ENCODE measurements at places on chromosomes 4 and X. TPM values are rescaled to one million over a fixed set of nuclear protein-coding genes. Genes with fewer than 3 reads are reported as not detected.

DNA sequence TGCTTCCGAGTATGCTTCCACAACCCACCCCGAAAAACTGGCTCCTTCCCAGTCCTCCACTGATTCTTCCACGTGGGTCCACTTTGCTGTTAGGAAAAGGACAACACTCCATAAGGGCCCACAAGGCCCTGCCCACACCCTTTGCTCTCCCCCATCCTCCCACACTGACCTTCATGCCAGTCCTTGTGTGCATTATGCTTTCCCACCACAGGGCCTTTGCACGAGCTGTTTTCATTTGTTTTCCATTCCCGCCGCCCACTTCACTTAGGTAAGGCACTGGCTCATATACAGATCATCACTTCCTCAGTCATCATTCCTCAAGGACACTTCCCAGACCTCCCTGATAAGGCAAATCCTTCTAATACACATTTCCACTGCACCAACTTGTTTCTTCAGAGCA, 16.8 kb upstream of the SEL1L3 start:
- DNase-seq, result no peak

DNA sequence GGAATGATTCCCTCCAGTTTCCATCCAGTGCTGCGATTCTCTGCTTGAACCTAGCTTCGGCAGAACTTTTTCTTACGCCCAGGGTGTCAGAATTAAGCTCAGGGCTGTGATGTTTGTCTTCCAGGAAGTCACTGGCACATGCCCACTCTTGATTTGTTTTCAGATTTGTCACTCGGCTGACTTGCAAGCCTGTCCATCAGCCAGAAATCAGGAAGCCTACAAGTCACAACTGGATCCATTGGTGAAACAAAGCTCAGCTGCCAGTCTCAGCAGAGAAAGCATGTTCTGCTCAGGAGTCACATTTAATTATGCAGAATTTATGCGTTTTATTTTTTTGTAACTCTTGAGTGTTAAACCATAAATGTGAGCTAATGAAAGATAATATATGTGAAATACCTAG, 38.2 kb upstream of the PNPLA4 start:
- DNase-seq, result no peak

DNA sequence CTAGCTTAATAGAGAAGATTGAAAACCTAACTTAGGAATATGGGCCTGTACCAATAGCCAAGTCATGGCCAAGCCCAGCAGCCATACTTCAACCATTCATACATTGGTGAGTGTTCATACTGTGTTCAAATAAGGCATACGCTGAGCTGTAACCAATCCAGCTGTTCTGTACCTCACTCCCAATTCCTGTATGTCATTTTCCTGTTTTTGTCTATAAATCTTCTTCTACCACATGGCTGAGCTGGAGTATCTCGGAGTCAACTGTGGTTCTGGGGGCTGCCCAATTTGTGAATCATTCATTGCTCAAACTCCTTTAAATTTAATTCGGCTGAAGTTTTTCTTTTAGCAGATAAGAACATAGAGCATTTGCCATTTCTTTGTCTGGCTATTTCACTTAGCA, 195.3 kb upstream of the ANKRD50 start:
- peak; percentile 95 for DNase-seq

GRCh38 chr4:6693231-6694176, at the start of gene S100P:
Gene S100P (plus strand): TSS chr4:6693878. CDS start chr4:6693933, 55 bp downstream.
- no peak for DNase-seq

GRCh38 chr4:140876615-140877364, 120.6 kb upstream of the TBC1D9 start:
- peak; percentile 58 for DNase-seq

DNA sequence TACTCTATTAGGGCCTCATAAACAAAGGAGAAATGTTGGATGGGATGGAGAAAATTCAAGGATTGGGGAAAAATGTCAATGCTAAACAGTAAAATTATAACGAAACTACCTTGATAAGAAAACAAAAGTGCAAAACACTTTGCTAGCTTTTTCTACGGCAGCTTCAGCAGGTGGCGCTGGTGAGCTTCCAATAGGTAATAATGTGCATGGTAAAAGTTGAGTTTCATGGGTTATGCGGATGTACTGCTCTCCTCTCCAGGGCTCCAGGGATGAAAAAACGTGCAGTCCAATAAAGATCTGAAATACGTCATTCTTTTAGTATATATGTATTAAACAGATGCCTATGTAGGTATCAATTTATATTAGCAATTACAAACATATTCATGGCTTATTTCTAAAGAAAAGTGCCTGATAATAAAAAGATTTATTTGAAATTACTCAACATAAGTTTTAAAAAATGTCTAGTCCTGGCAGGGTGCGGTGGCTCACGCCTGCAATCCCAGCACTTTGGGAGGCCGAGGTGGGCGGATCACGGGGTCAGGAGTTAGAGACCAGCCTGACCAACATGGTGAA, 239.6 kb downstream of the GRXCR1 start:
- peak; percentile 78 for DNase-seq

The FAM149A gene
- total RNA-seq, result 9.4 TPM

The FAT1 gene
- 408 TPM for total RNA-seq

The ZCCHC12 gene
- under 0.01 TPM for total RNA-seq

The CSN1S1 gene
- not detected for total RNA-seq

The MAGEB2 gene
- not detected for total RNA-seq
